ENCODE measurements at places on chromosomes 5 and 9. TPM values are rescaled to one million over a fixed set of nuclear protein-coding genes. Genes with fewer than 3 reads are reported as not detected.

Gene ANGPTL2
- not detected for total RNA-seq

- DNase-seq: no peak
Observed at GRCh38 chr9:116499986-116500871, 186.9 kb upstream of the TRIM32 start.

GRCh38 chr9:123589361-123590239 is 233.6 kb downstream of the CRB2 start:
- DNase-seq: no peak

- peak; percentile 62 for DNase-seq
Observed at GRCh38 chr9:114592356-114592755, 4.8 kb downstream of the ATP6V1G1 start.

DNA sequence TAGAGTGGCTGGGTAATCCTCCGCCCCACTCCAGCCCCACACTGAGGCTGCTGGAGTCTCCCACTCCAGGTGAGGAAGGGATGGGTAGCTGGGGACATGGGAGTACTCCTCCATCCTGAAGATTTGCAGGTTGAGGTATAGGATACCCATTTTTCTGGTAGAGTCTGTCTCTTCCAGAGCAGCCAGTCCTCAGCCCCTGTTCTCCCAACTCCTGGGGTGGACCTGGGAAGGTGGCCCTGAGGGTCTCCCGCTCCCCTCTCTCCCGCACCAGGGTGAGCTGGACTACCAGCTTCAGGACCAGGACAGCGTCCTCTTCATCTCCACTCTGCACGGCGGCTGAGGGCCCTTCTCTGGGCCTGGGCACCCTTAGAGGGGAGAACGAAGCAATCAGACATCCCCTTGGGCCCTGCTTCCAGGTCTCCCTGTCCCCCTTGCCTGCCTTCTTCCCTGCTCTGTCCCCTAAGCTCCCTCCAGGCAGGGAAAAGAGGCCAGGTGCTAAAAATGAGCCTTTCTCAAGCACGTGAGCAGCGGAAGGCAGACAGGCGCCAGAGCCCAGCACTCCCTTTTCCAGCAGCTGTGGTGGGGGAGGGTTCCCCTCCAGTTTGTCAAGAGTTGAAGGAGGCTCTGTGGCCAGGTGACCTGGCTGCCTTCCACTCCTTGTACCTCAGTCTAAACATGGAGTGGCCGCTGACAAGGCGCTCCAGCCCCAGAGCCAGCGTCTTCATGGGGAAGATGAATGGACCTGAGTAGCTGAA is 18.4 kb downstream of the URM1 start:
- no peak for DNase-seq

Measured in activated T-helper 2 cell treated with anti-CD3 and anti-CD28 coated beads, Interferon-gamma antibody, Interleukin-2, Interleukin-4, amounts not matched to agents 10 μg/mL and 5 μg/mL and 100 μg/mL, durations not matched to agents 14 hours and 24 hours and 36 hours (primary cell).